ENCODE measurements at places on chromosomes 6 and 20. TPM values are rescaled to one million over a fixed set of nuclear protein-coding genes. Genes with fewer than 3 reads are reported as not detected.

- no peaks in the 10 kb centered on the region for H3K27me3 ChIP-seq
- no peaks in the 10 kb centered on the region for H3K4me1 ChIP-seq
- no peaks in the 10 kb centered on the region for H3K36me3 ChIP-seq
- H3K4me3 ChIP-seq, result no peak overlapping the region
Observed at GRCh38 chr6:37972994-37973757, 153.6 kb downstream of the ZFAND3 start.

GRCh38 chr6:35287671-35288396, 9.8 kb upstream of the DEF6 start:
- H3K27me3 ChIP-seq, result no peaks in the 10 kb centered on the region
- no peak overlapping the region for H3K4me3 ChIP-seq
- DNase-seq, result no peak
- no peaks in the 10 kb centered on the region for H3K4me1 ChIP-seq
- peaks cover 52% of the 10 kb centered on the region for H3K36me3 ChIP-seq
- H3K27ac ChIP-seq, result no peak overlapping the region

SNAI1 gene
- total RNA-seq, result 0.41 TPM

ABHD16B gene
- total RNA-seq, result not detected

DNA sequence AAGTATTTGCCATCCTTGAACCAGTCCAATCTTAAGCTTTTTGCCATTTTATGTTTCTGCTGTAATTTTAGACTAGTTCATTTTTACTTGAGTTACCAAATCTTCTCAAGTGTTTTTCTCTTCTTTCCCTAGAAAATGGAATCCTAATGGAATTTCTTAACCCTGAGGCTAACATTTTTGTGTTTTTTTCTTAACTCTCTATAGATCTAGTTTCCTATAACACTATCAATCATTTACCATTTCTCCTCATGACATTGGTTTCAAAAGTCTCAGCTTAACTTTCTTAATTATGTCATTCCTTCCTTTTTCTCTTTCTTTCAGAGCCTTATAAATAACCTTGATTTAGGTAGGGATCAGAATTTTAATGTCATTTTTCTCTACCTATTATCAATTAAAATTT, 54.8 kb downstream of the SENP6 start:
- no peak overlapping the region for H3K27ac ChIP-seq
- no peaks in the 10 kb centered on the region for H3K36me3 ChIP-seq
- H3K27me3 ChIP-seq, result no peaks in the 10 kb centered on the region
- no peak for DNase-seq
- H3K4me3 ChIP-seq, result no peak overlapping the region

- H3K4me1 ChIP-seq, result no peaks in the 10 kb centered on the region
- no peaks in the 10 kb centered on the region for H3K36me3 ChIP-seq
- H3K27me3 ChIP-seq, result no peaks in the 10 kb centered on the region
- no peak for DNase-seq
Observed at GRCh38 chr6:23568292-23568691, 557.7 kb upstream of the NRSN1 start.

DNA sequence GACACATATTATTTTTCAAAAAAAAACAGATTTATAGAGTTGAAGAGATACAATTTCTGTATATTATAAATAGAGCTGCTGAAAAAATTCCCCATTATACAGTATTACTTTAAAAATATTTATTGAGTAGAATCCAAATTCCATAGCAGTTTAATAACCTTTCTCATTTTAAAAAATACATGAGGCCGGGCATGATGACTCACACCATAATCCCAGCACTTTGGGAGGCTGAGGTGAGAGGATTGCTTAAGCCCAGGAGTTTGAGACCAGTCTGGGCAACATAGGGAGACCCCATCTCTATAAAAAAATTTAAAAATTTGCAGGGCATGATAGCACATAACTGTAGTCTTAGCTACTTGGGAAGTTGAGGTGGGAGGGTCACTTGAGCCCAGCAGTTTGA, 13.0 kb downstream of the ATRN start:
- DNase-seq, result no peak
- no peak overlapping the region for H3K27ac ChIP-seq
- no peaks in the 10 kb centered on the region for H3K27me3 ChIP-seq
- no peak overlapping the region for H3K4me3 ChIP-seq
- no peaks in the 10 kb centered on the region for H3K36me3 ChIP-seq

- H3K4me1 ChIP-seq, result peaks cover 7% of the 10 kb centered on the region
- no peak overlapping the region for H3K4me3 ChIP-seq
- H3K27ac ChIP-seq, result no peak overlapping the region
- no peaks in the 10 kb centered on the region for H3K36me3 ChIP-seq
Observed at GRCh38 chr6:148021699-148022098, 320.9 kb upstream of the SASH1 start.

DNA sequence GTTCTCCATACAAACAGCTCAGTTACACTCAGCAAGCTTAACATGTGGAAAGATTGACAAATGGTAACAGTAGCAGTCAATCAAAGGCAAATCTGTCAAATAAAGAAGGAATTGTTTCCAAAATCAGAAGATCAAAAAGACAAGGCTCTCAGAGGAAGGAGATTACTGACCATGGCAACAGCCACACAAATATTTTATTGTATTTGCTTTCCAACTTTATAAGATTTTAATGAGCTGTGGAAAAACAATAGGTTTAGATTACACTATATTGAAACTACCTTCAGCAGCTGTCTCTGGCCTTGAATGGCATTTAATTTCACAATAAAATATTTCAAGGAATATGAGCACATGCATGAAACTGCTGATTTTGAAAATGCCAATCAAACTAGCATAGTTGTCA, 1143.9 kb upstream of the GJE1 start:
- H3K36me3 ChIP-seq, result no peaks in the 10 kb centered on the region
- H3K4me3 ChIP-seq, result no peak overlapping the region
- no peaks in the 10 kb centered on the region for H3K27me3 ChIP-seq
- H3K4me1 ChIP-seq, result no peaks in the 10 kb centered on the region

DNA sequence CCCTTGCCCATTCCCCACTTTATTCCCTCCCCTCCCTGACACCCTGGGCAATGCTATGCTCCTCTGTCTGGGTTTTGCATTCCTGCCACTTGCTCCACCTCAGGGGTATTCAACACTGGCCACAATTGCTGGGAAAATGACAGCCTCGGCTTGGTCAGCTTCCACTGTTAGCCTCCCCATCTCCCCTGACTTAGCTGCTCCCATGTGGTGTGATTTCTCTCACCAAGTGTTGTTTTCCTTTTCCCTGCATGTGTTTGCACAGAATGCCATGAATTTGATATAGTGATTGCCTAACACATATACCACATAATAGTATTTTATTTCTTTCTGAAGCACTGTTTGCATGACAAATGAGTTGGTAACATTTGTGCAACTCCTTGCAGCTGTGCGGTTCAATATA, 1.4 kb upstream of the LEMD2 start:
- no peak overlapping the region for H3K4me3 ChIP-seq
- H3K36me3 ChIP-seq, result no peaks in the 10 kb centered on the region
- DNase-seq, result no peak
- peaks cover 9% of the 10 kb centered on the region for H3K27me3 ChIP-seq
- no peak overlapping the region for H3K27ac ChIP-seq
- H3K4me1 ChIP-seq, result peaks cover 15% of the 10 kb centered on the region

COL21A1 gene
- total RNA-seq, result 0.40 TPM

DNA sequence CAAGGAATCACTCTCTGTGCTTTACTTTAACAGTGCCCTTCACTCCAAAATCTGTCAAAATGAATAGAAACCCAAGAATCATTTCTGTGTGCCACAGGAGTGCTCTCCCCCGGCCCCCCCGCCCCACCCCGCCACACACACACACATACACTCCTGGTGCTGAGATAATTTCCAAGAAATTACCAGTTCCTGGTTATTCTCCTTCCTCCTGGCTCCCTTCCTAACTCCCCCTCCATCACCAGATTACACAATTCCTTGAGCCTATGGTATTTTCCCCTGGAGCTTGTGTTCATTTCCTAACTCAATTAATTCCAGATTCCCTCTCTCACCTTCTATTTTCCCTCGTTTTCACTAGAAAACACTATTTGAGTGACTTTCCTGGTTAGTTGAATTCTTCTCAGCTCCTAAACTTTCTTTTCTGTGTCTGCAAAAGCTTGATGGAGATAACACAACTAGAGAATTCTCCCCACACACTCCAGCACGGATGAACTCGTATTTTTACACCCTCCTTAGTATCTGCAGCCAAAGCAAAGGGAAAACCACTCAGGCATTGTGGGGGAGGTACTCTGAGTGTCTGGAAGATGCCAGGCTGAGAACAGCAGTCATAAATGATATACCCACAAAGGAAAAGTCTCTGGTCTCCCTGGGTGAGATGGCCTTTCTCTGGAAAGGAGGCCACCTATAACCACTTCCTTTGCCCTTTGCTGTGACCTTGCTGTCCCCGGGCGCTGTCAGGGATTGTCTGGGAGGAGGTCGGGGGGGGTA, 1.9 kb upstream of the SLC24A3 start:
- peaks cover 26% of the 10 kb centered on the region for H3K27me3 ChIP-seq
- H3K4me3 ChIP-seq, result no peak overlapping the region
- no peaks in the 10 kb centered on the region for H3K36me3 ChIP-seq
- no peak for DNase-seq
- peaks cover 21% of the 10 kb centered on the region for H3K4me1 ChIP-seq

- no peak overlapping the region for H3K27ac ChIP-seq
- no peak overlapping the region for H3K4me3 ChIP-seq
- no peak for DNase-seq
- H3K4me1 ChIP-seq, result no peaks in the 10 kb centered on the region
- H3K27me3 ChIP-seq, result no peaks in the 10 kb centered on the region
Observed at GRCh38 chr6:23265270-23265669, 695.9 kb downstream of the HDGFL1 start.

LINC00237 gene
- not detected for total RNA-seq

GABRR2 gene
- total RNA-seq, result 4.3 TPM

DNA sequence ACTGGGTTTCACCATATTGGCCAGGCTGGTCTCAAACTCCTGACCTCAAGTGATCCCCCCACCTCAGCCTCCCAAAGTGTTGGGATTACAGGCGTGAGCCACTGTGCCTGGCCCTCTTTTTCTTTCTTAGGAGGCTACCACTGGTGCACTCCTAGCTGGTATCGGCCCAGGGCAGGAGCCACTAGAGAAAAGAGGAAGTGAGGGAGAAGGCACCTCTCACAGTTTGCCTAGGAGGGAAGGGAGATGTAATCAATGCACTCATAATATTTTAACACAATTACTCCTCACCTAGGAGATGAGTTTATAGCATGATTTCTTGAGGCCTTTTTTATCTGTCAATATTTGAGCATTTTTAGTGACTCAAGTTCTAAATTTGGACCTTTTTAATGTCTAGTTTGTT, 189.0 kb upstream of the SOX4 start:
- no peak overlapping the region for H3K27ac ChIP-seq
- no peaks in the 10 kb centered on the region for H3K36me3 ChIP-seq
- no peaks in the 10 kb centered on the region for H3K4me1 ChIP-seq
- H3K4me3 ChIP-seq, result no peak overlapping the region
- no peaks in the 10 kb centered on the region for H3K27me3 ChIP-seq

- H3K27me3 ChIP-seq, result peaks cover 42% of the 10 kb centered on the region
- H3K36me3 ChIP-seq, result no peaks in the 10 kb centered on the region
- H3K4me3 ChIP-seq, result peak within 1 kb of the TSS; percentile 44
- peaks cover 14% of the 10 kb centered on the region for H3K4me1 ChIP-seq
- peak; percentile 44 for DNase-seq
- H3K27ac ChIP-seq, result peak within 1 kb of the TSS; percentile 89
Observed at GRCh38 chr20:3681931-3682781, at the start of gene ADAM33. TSS of gene ADAM33 (minus strand) at chr20:3682010. CDS start at chr20:3682004, 6 bp downstream.

SALL4 gene
- not detected for total RNA-seq

GRCh38 chr6:5096482-5096881, 11.3 kb downstream of the PPP1R3G start:
- no peak for DNase-seq

GRCh38 chr20:49287555-49288249, 9.8 kb upstream of the ZNFX1 start:
- no peaks in the 10 kb centered on the region for H3K36me3 ChIP-seq
- H3K4me3 ChIP-seq, result no peak overlapping the region
- no peaks in the 10 kb centered on the region for H3K27me3 ChIP-seq
- H3K27ac ChIP-seq, result peak overlapping the region; percentile 63
- no peaks in the 10 kb centered on the region for H3K4me1 ChIP-seq

DNA sequence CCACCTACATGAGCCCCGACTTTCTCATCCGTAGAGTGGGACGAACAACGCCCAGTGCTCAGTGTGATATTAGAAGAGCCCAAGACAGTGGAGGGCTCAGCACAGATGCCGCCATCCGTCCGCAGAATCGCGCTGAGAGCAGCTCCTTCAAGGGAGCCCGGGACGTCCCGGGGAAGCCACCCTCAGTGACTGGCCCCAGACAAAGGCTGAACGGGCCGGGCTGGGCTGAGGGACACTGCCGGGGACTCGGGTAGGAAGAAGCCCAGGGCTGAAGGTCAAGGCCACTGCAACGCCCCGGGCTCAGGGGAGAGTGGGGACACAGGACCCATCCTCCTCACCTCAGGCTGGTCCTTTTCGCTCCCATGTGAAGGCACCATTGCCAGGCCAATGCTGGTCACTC, 12.8 kb upstream of the CHRNA4 start:
- no peak overlapping the region for H3K27ac ChIP-seq
- DNase-seq, result no peak
- H3K4me1 ChIP-seq, result no peaks in the 10 kb centered on the region
- no peaks in the 10 kb centered on the region for H3K36me3 ChIP-seq
- H3K27me3 ChIP-seq, result peaks cover 66% of the 10 kb centered on the region

DNA sequence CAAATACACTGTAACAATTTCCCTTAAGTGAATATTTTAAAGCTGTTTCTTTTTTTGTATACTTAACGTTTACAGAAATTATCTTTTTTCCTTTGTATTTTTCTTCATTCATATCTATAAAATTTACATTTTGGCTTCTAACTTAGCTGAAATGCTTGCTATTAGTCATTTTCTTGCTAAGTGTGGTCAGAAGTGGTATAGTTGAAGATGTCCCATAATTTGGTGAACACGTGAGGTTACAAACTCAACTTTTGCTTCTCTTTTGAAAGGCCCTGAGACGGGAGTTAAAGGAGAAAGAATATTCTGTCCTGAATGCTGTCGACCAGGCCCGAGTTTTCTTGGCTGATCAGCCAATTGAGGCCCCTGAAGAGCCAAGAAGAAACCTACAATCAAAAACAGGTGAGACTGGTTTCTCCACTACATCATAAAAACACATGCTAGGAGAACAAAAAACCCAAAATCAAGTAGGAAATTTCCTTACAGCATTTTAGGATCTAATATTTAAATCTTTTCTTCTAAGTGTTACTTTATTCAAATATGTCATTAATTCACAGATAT, 445.0 kb downstream of the UTRN start:
- no peak overlapping the region for H3K4me3 ChIP-seq
- H3K27ac ChIP-seq, result no peak overlapping the region
- no peaks in the 10 kb centered on the region for H3K27me3 ChIP-seq
- no peak for DNase-seq
- H3K36me3 ChIP-seq, result peaks cover 8% of the 10 kb centered on the region

GRCh38 chr20:12159261-12159660, 241.6 kb downstream of the BTBD3 start:
- H3K4me3 ChIP-seq, result no peak overlapping the region
- DNase-seq, result no peak
- no peaks in the 10 kb centered on the region for H3K36me3 ChIP-seq
- no peaks in the 10 kb centered on the region for H3K4me1 ChIP-seq
- H3K27me3 ChIP-seq, result no peaks in the 10 kb centered on the region

Data from transverse colon (tissue), 4 donors.